ENCODE measurements at places on chromosomes 11 and 22.

DNA sequence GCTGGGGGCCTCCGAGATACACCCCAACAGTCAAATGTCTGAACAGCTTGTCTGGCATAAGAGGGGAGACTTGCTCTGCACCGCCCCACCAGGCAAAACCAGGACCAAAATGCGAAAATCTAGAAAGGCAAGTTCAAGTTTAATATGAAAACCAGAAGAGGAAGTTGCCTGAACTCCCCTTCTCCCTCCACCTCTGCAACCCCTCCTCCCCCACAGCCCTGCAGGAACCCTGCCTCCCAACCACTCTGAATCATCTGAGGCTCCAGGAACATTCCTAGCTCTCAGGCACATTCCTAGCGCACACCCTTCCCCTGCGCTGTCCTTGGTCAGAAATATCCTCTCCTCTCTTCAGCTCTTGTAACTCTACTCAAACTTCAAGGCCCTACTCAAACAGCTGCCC is 36.7 kb downstream of the ISX start:
- no peak for DNase-seq

DNA sequence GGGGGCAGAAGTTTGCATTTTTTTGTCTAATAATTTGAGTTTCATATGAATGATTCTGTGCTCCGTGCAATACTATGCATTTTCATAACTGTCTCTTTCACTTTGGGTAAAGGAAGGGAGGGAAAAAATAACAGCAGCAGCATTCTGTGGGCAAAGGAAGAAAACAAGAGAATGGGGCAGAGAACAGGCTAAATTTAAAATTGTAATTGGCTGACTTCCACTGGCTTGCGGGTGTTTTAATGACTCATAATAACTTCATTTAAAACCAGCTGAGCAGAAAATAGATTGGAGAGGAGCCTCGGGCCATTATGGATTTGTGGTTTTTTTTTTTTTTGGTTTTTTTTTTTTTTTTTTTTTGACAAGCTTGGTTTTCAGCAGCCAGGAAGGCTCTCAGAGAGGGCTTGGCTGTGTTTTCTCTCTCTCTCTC is 107.4 kb downstream of the ZBTB16 start:
- no peak for DNase-seq

GRCh38 chr11:64757549-64758329 is 2.0 kb downstream of the PYGM start:
- DNase-seq, result no peak

DNA sequence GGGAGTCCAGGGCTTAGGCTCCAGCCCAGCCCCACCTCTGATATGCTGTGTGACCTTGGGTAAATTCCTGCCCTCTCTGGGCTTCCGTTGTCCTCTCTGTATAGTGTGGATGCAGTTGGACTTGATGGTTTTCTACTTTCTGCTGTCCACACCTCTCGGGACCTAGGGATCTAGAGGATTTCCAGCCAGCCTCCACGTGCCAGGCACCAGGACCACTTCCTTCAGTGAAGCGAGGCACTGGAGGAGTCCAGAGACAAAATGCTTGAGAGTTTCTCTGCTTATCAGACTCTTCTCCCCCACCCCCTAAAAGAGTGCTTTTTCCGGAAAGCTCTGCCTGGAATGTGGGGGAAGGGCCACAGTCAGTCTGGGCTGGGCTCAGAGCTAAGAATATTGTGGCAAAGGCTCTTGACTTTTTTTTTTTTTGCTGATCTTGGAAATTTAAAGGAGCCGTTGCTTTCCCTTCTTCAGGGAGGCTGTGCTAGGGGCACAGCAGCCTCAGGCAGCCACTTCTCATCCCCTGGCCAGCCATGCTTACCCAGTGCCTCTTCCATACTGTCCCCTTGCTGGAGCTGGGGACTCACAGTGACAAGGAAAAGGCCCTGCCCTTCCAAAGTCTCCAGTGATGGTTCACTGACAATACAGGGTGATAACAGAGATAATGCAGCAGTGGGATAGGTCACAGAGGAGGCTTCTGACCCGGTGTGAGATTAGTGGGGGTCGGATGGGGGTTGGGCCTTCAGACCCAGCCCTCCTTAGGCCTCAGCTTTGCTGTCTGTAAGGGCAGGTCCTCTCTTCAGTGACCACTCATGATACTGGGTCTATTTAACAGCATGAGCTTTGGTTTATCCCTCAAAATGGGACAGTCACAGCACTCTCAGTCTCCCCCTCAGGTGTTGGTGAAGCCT is 2.9 kb upstream of the SERPINH1 start:
- no peak for DNase-seq

DNA sequence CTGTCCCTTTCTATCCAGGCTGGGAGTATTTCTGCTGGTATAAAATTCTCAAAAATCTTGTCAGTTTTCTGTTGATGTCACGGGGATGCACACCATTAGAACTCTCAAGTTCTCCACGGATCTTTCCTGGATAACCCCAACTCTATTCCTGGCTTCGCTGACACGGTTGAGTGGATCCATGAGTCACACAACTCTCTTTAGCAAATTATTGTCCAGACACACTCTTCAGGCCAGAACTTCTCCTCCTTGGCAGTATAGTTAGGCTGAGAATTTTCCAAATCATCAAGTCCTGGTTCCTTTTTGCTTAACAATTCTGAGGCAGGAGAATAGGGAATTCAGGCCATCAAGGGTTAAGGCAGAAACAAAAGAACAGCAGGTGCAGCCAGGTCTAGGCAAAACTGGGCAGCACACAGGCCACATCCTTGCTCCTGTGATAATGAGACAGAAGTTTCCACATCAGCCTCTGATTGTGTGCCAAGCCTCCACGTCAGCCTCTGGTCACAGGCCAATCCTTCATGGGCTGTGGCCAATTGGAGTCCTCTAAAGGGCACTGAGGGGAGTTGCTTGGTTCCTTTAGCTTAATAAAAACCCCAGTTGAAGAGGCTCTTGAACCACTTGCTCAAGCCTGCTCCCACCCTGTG is 5.7 kb upstream of the ACAT1 start:
- no peak for DNase-seq

DNA sequence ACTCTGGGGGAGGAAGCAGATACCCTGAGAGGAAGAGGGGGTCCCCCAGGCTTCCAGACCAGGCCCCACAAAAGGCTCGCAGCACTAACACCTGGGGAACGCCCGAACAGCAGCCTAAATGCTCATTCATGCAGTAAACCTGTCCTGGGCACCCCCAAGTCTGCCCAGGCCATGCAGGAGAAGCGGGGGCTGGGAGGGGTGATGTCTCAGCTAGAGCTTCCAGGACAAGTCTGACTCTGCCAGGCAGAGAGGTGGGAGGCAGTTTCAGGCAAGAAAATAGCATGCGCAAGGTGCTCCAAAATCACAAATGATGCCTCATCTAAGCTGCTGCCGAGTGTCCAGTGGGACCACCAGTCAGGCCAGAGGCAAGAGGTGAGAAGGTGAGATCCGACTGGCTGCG is 14.6 kb downstream of the CABP7 start:
- DNase-seq, result no peak

- DNase-seq, result no peak
Measured at GRCh38 chr11:66970807-66971442, 4.2 kb upstream of the C11orf86 start.

GRCh38 chr11:84130646-84131427 is 844.7 kb upstream of the CCDC90B start:
- DNase-seq, result no peak

- DNase-seq, result no peak
Measured at GRCh38 chr22:37632174-37633088, 7.0 kb upstream of the SH3BP1 start.

- no peak for DNase-seq
Measured at GRCh38 chr11:130980071-130980862, 64.0 kb upstream of the SNX19 start.

- DNase-seq, result no peak
Measured at GRCh38 chr22:36583546-36583945, 54.6 kb upstream of the EIF3D start.

DNA sequence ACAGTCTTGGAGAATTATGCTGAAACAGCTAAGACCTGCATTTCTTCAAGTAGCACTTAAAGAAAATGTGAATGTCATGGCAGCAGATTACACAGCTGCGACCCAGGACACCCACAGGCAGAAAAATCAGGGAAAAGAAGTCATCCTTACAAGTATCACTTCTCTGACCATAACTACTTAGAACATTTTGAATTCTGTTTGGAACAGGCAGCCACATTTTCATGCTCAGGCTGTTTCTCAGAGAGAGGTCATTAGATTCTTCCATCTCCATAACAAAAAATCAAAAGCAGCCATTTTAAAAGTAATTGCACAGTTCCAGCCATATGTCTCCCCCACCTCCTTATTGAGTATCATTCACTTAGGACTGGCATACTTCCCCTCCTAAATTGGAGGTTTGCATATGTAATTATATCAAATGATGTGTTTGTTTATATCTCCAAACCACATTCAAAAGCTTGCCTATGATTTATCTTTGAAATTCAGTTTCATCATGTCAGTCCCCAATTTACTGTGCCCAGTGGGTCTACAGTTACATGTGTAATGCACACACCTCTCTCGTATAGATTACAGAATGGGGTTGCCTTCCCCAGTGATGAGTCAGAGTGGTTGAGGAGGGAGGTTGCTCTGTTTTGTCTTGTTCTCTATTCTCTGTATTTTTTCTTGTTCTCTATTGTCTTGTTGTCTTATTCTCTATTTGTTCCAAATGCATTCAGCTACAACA is 276.5 kb upstream of the MTNR1B start:
- no peak for DNase-seq

GRCh38 chr11:17707830-17708229 is 11.5 kb upstream of the MYOD1 start:
- no peak for DNase-seq

- no peak for DNase-seq
Measured at GRCh38 chr11:31977343-31977742, 113.5 kb upstream of the RCN1 start.

GRCh38 chr11:84719935-84720577 is 907.1 kb downstream of the DLG2 start:
- DNase-seq, result no peak

DNA sequence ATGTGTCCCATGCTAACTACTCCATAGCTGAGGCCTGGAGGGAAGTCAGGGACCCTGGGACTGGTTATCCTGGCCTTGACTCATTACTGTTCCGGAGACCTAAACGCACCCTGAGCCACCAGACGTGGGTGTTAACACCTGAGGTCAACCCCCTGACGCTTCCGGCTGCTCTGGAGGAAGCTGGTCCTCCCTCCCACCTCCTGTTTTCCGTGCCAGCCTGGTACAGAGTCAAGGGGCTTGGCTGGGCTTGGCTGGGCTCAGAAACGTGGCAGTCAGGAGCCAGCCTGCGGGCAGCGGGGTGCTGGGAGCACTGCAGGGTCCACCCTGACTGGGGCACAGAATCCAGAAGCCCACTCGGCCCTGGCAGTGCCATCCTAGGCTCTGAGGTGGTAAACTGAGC is 2.6 kb downstream of the TMPRSS4 start:
- DNase-seq, result no peak

DNA sequence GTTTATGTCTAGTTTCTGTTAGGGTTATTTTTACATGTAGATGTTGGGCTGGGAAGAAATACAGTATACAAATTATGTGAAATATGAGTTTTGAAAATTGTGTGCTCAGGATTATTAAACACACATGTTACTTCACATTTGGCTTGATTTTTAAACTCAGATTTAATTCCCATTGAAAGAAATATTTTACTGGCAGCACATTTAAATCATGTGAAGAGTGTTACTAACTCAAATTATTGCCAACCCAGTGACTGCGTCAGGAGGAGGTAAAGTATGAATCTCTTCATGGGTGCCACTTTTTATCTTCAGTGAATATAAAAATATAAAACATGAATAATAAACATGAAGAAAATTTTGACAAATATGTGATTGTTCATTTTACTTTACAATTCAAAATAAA is 457.5 kb upstream of the CCDC179 start:
- no peak for DNase-seq

GRCh38 chr11:26199331-26200095 is 132.4 kb upstream of the ANO3 start:
- DNase-seq, result no peak

DNA sequence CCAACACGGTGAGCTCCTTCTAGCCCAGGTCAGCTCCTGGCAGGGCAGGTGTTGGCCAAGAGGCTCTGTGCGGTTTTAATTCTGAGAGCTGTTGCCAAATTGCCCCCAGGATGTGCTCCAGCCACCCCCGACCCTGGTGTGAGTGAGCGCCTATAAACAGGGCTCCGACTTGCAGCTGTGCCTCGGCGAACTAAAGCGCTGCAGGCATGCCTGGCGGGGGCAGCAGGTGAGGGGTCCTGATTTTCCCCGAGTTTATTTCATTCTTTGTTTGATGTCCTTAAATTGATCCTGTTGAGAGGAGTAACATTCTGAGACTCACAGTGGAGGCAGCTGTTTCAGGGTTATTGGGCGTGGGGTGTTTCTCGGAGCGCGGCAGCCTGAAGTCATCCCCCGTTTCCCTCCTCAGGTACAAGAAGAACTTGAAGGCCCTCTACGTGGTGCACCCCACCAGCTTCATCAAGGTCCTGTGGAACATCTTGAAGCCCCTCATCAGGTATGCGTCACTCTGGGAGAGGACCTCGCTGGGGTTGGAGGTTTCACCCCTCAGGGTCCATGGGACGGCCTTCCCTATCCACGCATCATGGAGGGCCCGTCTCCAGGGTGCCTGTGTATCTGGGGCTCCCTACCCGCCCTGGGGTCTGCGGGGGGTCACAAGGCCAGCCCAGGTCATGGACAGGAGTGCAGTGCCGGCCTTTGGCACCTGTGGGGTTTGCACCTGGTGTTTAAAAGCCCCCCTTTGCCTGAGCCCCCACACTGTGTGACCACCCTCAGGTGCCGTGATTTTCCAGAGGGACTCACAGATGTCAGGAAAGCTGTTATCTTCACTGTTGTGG is 62.1 kb downstream of the ARHGAP8 start:
- no peak for DNase-seq

DNA sequence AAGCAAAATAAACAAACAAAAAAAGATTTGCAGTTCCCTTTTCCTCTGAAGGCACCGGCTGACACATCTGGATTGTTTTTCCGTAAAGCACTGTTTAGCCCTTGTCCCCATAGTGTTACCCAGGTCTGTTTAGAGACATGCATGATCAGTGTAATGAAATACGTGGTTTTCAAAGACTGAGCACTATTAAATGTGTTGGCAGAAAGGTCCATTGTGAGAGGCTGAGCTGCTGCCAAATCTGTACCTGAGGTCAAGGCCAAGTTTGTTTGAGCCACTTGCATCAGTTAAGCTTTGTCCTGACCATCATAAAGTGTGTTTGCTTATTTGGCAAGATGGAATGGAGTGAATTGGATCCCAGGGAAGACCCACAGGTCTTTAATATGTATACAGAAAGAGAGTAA is 26.3 kb downstream of the CTR9 start:
- DNase-seq, result no peak

DNA sequence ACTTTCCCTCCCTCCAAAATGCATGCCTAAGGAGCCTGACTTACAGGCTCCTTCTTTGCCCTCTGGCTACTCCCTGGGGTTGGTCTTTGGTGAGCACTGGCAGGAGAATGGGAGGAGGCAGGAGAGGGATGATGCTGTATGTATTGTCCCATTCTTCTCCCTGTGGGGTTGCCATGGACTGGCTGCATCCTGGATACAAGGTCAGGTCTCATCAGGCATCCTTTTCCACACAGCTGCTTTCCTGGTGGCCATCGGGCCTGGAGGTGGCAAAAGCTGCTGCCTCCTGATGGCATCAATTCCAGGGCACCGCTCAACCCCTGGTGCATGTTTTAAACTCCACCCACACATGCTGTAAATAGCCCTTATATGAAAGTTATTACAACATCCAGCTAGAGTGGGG is 257.2 kb downstream of the ETS1 start:
- DNase-seq, result no peak

- no peak for DNase-seq
Measured at GRCh38 chr11:102117472-102118113, 7.3 kb downstream of the YAP1 start.
